Right lobe of liver (tissue), 6 donors: ENCODE measurements at places on chromosomes 6 and 20. TPM values are rescaled to one million over a fixed set of nuclear protein-coding genes. Genes with fewer than 3 reads are reported as not detected.
A peak's percentile ranks its signal among the peaks of the same experiment; 100 is the strongest.

PGK2 gene
- not detected for total RNA-seq

GPX5 gene
- not detected for total RNA-seq

ELOVL4 gene
- 0.07 TPM for total RNA-seq

SEL1L2 gene
- not detected for total RNA-seq

SYCP2 gene
- 0.95 TPM for total RNA-seq

KCNK16 gene
- total RNA-seq, result not detected

OR12D3 gene
- not detected for total RNA-seq

PPP1R3G gene
- total RNA-seq, result 0.63 TPM

WFDC10B gene
- not detected for total RNA-seq

COX4I2 gene
- not detected for total RNA-seq

HRH3 gene
- not detected for total RNA-seq

ZSCAN16 gene
- total RNA-seq, result 1.7 TPM

TBX18 gene
- total RNA-seq, result 0.49 TPM

SIRPD gene
- not detected for total RNA-seq

AMD1 gene
- 14.8 TPM for total RNA-seq

NMBR gene
- total RNA-seq, result not detected

DNA sequence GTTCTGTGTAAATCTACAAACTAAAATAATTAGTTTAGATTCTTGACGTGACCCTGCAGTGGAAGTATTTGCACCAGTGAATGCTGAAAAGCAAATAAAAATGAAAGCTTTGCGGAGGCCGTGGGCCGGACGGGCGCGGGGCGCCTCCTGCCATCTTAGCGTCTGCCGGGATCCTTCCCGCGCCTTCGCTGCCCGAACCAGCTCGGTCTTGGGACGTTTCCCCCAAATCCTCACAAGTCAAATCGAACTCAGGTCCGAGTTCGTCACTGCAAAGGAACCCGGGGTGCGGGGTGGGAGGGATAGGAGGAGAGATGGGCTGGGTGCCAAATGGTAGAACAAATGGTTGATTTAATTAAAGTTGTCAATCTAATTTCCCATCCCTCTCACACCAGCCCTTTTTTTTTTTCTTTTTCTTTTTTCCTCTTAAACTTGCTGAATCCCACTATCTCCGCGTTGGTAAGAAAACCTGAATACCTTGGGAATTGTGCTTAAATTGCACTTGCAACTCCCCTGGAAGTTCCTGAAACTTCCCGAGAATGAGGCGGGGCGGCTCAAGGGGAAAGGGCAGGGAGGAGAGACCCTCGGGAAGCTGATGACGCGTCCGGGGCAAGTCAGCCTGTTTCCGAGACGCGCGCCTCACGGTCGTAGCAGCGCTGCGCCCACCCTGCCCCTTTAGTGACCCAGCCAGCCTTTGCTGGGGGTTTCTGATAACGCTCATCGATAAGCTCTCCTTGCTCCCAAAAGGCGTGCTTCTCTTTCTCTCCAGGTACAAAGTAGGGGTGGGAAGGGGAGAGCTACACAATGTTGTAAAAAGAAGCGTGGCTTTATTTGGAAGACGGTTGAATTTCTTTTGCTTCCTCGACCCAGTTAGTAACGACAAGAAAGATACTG lies 1.8 kb downstream of the GJA1 start:
- no peaks in the 10 kb centered on the region for H3K36me3 ChIP-seq
- H3K4me1 ChIP-seq, result no peaks in the 10 kb centered on the region
- peak overlapping the region; percentile 37 for H3K27ac ChIP-seq
- DNase-seq, result no peak
- H3K27me3 ChIP-seq, result no peaks in the 10 kb centered on the region
- peak overlapping the region; percentile 43 for H3K4me3 ChIP-seq

DNA sequence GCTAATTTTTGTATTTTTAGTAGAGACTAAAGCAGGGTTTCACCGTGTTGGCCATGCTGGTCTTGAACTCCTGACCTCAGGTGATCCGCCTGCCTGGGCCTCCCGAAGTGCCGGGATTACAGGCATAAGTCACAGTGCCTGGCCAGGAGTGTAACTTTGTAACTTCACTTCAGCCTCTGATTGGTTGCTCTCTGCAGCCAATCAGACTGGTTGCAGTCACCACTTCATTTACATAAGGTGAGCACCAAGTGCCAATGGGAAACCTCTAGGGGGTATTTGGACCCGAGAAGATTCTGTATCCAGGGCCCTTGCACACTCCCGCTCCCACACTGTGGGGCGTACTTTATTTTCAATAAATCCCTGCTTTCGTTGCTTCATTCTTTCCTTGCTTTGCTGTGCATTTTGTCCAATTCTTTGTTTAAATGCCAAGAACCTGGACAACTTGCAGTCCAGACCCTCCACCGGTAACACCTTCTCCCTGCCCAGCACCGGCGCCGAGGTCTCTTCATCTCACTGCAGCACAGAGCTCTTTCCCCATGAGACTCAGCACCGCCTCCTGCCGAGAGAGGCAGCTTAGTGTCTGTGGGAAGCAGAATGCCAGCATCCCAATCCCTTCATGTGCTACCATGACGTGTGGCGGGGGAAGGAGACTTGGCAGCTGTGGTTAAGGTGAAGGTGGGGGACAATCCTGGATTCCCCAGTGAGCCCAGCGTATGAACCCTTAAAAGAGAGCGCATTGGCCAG lies 14.0 kb upstream of the MRGBP start:
- no peak overlapping the region for H3K4me3 ChIP-seq
- H3K27ac ChIP-seq, result no peak overlapping the region
- H3K4me1 ChIP-seq, result no peaks in the 10 kb centered on the region
- H3K27me3 ChIP-seq, result no peaks in the 10 kb centered on the region

- no peak for DNase-seq
- no peak overlapping the region for H3K27ac ChIP-seq
- no peaks in the 10 kb centered on the region for H3K36me3 ChIP-seq
- H3K4me3 ChIP-seq, result no peak overlapping the region
Observed at GRCh38 chr6:74757813-74758212, 448.0 kb downstream of the COL12A1 start.

DNA sequence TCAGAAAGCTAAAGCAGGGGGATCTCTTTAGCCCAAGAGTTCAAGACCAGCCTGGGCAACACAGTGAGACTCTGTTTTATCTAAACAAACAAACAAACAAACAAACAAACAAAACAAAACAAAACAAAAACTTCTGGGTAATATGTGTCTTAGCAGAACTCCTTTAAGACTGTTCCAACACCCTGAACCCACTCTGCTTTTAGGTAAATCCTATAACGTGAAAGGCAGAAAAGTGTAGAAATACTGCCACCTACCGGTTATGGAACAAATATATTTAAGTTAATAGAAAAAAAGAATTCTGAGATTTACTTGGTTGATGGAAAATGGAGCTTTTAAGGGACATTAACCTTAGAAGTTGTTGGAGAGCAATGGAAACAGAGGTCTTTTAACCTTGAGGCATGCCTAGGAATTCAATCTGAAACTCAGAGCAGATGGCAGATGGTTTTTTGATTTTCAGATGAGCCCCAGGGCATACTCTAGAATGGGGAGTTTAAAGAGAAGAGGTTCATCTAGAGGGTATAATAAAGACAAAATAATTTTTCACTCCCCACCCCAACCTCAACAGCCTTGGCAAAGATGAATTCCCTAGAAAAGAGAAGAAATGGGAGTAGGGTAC lies 38.5 kb downstream of the SOD2 start:
- H3K36me3 ChIP-seq, result no peaks in the 10 kb centered on the region
- H3K4me1 ChIP-seq, result no peaks in the 10 kb centered on the region

DNA sequence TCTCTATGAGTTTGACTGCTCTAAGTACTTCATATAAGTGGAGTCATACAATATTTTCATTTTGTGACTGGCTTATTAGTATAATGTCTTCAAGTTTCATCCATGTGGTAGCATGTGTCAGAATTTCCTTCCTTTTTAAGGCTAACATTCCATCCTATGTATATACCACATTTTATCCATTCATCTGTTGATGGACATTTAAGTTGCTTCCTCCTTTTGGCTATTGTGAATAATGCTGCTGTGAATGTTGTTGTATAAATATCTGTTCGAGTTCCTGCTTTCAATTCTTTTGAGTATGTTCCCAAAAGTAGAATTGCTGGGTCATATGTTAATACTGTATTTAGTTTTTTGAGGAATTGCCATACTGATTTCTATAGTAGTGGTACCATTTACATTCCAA lies 79.5 kb downstream of the PTPRA start:
- H3K4me1 ChIP-seq, result no peaks in the 10 kb centered on the region
- no peaks in the 10 kb centered on the region for H3K27me3 ChIP-seq
- DNase-seq, result no peak
- no peak overlapping the region for H3K4me3 ChIP-seq
- no peaks in the 10 kb centered on the region for H3K36me3 ChIP-seq
- H3K27ac ChIP-seq, result no peak overlapping the region

DNA sequence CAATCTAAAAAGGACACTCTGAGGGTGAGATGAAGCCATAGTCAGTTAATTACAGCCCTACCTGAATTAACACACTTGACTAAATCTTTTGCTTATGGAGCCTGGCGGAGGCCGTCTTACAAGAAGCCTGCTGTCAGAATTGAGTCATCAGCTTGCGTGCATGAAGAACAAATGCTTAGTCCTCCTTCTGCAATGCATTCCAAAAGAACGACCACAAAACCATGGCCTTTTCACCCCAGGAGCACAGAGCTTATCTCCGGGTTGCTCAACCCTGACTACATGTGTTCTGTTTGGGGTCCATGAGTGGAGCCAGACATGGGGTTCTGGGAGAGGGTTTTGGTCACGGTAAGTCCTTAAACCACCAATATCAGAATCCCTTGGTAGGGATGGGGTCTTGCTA lies 318.1 kb downstream of the CLIC5 start:
- no peaks in the 10 kb centered on the region for H3K27me3 ChIP-seq
- H3K4me3 ChIP-seq, result no peak overlapping the region
- H3K36me3 ChIP-seq, result no peaks in the 10 kb centered on the region
- no peak overlapping the region for H3K27ac ChIP-seq
- H3K4me1 ChIP-seq, result no peaks in the 10 kb centered on the region
- DNase-seq, result no peak

GRCh38 chr20:46009816-46010215 lies 1.1 kb downstream of the MMP9 start:
- DNase-seq, result no peak
- no peak overlapping the region for H3K27ac ChIP-seq
- H3K4me1 ChIP-seq, result no peaks in the 10 kb centered on the region
- no peak overlapping the region for H3K4me3 ChIP-seq
- no peaks in the 10 kb centered on the region for H3K36me3 ChIP-seq
- no peaks in the 10 kb centered on the region for H3K27me3 ChIP-seq

DNA sequence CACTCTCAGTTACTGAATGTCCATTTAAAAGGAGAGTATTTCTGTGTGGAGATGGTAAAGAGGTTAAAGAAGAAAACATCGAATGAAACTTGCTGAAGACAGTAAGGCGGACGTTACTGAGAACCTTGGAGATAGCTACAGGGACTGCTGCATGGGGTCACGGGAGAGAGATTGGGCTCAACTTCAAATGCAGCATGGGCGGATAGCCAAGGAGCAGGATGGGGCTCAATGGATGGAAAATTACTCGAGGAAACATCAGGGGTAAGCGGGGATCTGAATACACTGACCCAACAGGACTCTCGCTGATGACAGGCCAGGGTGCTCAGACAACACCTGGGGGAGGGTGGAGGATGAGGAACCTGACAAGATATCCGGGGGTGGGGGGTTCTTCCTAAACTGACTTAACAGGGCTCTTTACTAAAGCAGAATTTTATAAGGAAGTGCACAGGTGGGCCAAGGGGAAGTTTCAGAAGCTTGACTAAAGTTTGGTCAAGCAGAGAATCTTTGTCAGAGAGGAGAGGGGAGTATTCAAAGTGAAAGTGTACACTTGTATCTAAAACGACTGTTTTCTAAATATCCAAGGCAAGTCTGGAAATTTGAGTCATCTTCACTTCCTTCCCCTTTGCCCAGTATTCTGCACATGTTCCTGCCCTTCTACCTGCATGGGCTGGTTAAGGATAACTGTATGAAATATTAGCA lies 22.8 kb downstream of the ECT2L start:
- H3K4me1 ChIP-seq, result no peaks in the 10 kb centered on the region
- H3K4me3 ChIP-seq, result no peak overlapping the region
- no peaks in the 10 kb centered on the region for H3K36me3 ChIP-seq
- no peak overlapping the region for H3K27ac ChIP-seq

- peak; percentile 90 for DNase-seq
- H3K27ac ChIP-seq, result peak within 1 kb of the TSS; percentile 92
- no peaks in the 10 kb centered on the region for H3K27me3 ChIP-seq
Observed at GRCh38 chr20:58309591-58310290, at the start of gene RAB22A. TSS of gene RAB22A (plus strand) at chr20:58309715. CDS start at chr20:58309977, 262 bp downstream.

- no peak overlapping the region for H3K4me3 ChIP-seq
- H3K36me3 ChIP-seq, result no peaks in the 10 kb centered on the region
- no peak for DNase-seq
- H3K27me3 ChIP-seq, result no peaks in the 10 kb centered on the region
- no peaks in the 10 kb centered on the region for H3K4me1 ChIP-seq
Observed at GRCh38 chr20:881051-881782, 34.9 kb downstream of the ANGPT4 start.

GRCh38 chr20:24501764-24502556 lies 32.5 kb downstream of the SYNDIG1 start:
- H3K4me3 ChIP-seq, result no peak overlapping the region
- H3K27ac ChIP-seq, result no peak overlapping the region
- no peaks in the 10 kb centered on the region for H3K27me3 ChIP-seq
- no peaks in the 10 kb centered on the region for H3K4me1 ChIP-seq

DNA sequence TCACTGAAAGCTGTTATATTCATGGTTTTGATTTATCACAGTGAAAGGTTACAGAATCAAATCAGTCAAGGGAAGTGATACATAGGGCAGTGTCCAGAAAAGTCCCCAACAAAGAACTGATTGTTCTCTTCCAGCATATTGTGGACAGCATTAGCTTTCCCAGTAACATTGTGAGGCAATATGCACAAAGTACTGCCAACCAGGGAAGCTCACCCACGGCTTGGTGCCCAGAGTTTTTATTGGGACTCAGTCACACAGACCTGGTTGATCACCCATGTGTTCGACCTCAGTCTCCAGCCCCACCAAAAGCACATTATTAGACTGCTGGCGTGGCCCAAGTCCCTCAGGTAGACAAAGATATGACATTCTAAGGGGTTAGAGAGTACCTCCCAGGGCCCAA lies 76.0 kb downstream of the LCA5 start:
- H3K4me3 ChIP-seq, result no peak overlapping the region
- H3K27me3 ChIP-seq, result no peaks in the 10 kb centered on the region

DNA sequence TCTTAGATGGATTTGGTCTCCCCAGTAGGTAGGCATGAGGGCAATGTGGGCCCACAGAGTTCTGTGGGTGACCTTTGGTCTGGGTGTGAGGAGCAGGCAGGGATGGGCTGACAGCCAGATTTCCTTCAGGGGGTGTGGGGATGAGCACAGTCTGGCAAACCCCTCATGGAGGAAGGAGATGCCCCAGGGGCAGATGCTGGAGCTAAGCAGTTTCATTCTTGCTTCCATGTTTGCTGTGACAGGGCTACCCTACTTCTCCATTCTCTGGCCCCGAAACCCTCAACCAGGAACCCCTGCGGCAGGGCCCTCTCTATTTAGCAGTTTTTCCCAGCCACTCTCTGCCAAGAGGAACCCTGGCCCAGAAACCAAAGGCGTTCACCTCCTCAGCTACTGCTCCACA lies 40.4 kb downstream of the GCLC start:
- no peaks in the 10 kb centered on the region for H3K4me1 ChIP-seq
- H3K36me3 ChIP-seq, result no peaks in the 10 kb centered on the region
- H3K27me3 ChIP-seq, result no peaks in the 10 kb centered on the region
- DNase-seq, result peak; percentile 22
- no peak overlapping the region for H3K27ac ChIP-seq
- H3K4me3 ChIP-seq, result no peak overlapping the region

- H3K27me3 ChIP-seq, result no peaks in the 10 kb centered on the region
- DNase-seq, result no peak
- H3K4me1 ChIP-seq, result peaks cover 4% of the 10 kb centered on the region
Observed at GRCh38 chr20:4971064-4971463, 30.2 kb downstream of the SLC23A2 start.
